ENCODE measurements at places on chromosomes 12 and 14.

DNA sequence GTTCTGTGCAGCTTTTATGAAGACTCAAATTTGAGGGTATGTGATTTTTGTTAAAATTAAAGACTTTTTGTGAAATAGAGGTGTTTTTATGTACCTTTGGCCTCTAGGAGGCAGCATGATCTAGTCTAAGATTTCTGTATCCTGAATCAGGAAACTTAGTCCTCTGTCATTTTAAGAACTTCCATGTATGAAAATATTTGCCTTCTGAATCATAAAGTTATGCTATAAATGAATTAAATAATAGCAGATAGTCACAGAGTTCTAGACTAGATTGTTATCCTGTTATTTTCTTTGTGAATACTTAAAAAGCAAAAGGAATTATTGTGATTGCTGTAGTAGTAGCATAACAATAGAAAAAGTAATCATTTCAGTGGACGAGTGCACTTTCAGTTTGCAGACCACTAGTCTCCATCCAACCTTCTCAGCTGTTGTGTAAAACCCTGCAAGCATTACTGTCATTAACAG is 56.3 kb downstream of the FGD4 start:
- DNase-seq: peak; percentile 45

- DNase-seq: no peak
These were observed 71.8 kb downstream of the DERA start for GRCh38 chr12:15982921-15983320.

GRCh38 chr12:68190301-68190700 is 30.8 kb upstream of the IFNG start:
- DNase-seq: no peak

- peak; percentile 67 for DNase-seq
These were observed 18.3 kb upstream of the PLEKHH1 start for GRCh38 chr14:67514650-67515385.

GRCh38 chr12:109448707-109449390 is 28.3 kb downstream of the KCTD10 start:
- no peak for DNase-seq

DNA sequence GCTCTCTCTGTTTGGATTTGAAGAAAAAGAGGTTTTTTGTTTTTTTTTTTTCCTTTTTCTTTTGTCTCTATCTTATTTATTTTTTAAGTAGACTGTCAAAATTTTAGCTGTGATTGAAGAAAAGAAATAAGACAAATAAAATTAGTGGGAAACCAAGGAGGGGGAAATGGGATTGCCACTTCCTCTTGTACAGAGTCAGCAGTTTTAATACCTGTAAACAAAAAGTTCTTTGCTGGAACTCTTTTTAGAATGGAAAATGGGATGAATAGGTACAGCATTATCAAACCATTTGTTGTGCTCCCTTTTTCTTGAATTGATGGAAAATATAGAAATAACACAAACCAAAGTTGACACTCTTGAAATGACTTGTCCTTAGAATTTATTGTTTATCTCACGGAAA is 680.7 kb downstream of the DIO2 start:
- no peak for DNase-seq

- no peak for DNase-seq
These were observed 309.9 kb downstream of the BCL11B start for GRCh38 chr14:98962118-98962517.

GRCh38 chr12:38456537-38457120 is 140.1 kb downstream of the ALG10B start:
- no peak for DNase-seq

DNA sequence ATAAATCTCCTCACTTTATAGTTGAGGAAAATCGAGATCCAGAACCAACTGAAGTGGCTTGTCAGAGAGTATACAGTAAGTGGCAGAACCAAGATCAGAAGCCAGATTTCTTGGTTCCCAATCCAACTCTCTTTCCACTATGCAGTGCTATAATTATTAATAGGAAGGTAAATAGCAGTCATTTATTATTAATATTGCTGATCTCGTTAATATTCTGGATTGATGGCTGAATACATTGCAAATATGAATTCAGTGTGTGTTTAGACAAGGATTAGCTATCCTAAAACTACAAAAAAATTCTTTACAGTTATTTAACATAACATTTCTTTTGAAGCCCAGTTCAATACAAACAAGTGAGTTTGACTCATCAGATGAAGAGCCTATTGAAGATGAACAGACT is 2.8 kb downstream of the CDKN3 start:
- no peak for DNase-seq

GRCh38 chr14:55572578-55572977 is 7.4 kb upstream of the KTN1 start:
- DNase-seq: no peak

DNA sequence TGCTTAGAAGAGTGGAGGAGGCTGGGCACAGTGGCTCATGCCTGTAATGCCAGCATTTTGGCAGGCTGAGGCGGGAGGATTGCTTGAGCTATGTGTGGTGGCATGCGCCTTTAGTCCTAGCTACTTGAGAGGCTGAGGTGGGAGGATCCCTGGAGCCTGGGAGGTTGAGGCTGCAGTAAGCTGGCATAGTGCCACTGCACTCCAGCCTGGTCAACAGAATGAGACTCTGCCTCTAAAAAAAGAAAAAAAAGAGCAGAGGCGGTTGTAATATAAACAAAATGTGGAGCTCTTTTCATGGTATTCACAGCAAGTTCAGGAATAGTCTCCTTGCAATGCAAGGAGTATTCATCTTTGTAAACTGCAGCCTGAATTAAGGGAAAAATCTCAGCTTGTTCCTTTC is 27.2 kb downstream of the ARID2 start:
- no peak for DNase-seq

- no peak for DNase-seq
These were observed 405.9 kb downstream of the TMTC2 start for GRCh38 chr12:83092606-83093005.

DNA sequence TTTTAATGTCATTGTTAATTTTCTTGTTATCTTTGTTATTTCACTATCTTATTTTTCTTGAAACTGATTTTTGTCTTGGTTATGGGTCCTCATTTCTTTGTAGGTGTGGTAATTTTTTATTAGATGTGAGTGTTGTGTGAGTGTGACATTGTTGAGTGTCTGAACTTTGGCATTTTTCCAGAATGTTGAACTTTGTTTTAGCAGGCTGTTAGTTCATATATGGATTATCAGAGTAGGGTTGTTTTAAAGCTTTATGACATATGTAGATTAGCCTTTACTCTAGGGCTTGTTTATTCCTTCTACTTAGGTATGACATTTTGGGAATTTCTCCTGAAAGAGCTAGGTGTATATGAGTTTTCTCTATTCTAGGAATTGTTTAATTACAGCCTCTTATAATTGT is 103.9 kb downstream of the ARID2 start:
- no peak for DNase-seq

- DNase-seq: no peak
These were observed 54.9 kb downstream of the DCAF5 start for GRCh38 chr14:69097974-69098373.

DNA sequence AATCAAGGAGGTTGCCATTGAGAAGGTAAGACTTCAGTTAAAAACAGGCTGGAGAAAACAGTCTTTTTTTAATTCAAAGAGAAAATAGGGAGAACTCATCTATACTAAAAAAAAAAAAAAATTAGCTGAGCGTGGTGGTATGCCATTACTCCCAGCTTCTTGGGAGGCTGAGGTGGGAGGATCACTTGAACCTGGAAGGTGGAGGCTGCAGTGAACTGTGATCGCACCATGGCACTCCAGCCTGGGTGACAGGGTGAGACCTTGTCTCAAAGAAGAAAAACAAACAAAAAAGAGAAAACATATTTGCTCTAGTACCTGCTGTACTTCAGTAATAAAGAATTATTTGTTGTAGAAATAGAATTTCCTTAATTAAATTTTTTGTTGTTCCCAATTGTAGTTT is 68.6 kb downstream of the DNAH10 start:
- DNase-seq: no peak

DNA sequence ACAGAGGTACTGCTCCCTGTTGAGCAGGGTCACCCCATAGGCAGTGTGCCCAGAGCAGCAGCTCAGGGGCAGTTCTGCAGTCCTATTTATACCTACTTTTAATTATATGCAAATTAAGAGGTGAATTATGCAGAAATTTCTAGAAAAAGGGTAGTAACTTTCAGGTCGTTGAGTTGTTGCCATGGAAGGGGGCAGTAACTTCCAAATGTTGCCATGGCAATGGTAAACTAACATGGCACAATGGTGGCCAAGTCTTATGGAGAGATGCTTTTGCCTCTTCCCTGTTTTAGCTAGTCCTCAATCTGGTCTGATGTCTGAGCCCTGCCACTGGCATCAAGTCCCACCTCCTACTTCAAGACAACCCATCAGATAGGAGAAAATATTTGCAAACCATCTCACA is 30.4 kb upstream of the P2RX7 start:
- no peak for DNase-seq

- no peak for DNase-seq
These were observed 89.7 kb downstream of the GLT1D1 start for GRCh38 chr12:128942960-128943477.

DNA sequence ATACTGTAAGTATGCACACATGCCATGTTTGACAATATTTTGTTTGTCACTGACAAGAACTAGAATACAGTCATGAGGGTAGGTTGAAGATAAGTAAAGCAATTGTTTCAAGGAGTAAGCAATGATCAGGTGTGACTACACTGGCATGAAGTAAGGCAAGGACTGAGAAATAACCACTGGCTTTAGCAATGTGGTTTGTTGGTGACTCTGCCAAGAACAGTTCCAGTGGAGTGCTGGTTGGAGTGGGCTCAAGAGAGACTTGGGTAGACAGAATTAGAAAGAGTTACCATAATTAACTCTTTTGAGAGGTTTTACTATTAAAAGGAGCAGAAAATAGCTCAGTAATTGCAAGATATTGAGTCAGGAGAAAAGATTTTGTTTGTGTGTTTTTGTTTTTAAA is 129.6 kb downstream of the GTF2A1 start:
- no peak for DNase-seq

- DNase-seq: no peak
These were observed 142.3 kb upstream of the TMCC3 start for GRCh38 chr12:94792693-94793092.

GRCh38 chr12:115859231-115859630 is 418.3 kb downstream of the MED13L start:
- no peak for DNase-seq

GRCh38 chr12:94516985-94517384 is 57.3 kb upstream of the CEP83 start:
- no peak for DNase-seq

GRCh38 chr12:45268672-45269411 is 52.9 kb downstream of the ANO6 start:
- DNase-seq: peak; percentile 49

- peak; percentile 84 for DNase-seq
These were observed 35.1 kb downstream of the TMBIM6 start for GRCh38 chr12:49776413-49776812.

GRCh38 chr14:21203470-21204166 is 47.8 kb upstream of the OR5AU1 start:
- DNase-seq: no peak

- no peak for DNase-seq
These were observed 1157.7 kb downstream of the BCL11B start for GRCh38 chr14:98114122-98114895.

- no peak for DNase-seq
These were observed 95.2 kb downstream of the FAR2 start for GRCh38 chr12:29244159-29244765.

- peak; percentile 89 for DNase-seq
These were observed 54.3 kb downstream of the GALNT9 start for GRCh38 chr12:132275110-132275531.

DNA sequence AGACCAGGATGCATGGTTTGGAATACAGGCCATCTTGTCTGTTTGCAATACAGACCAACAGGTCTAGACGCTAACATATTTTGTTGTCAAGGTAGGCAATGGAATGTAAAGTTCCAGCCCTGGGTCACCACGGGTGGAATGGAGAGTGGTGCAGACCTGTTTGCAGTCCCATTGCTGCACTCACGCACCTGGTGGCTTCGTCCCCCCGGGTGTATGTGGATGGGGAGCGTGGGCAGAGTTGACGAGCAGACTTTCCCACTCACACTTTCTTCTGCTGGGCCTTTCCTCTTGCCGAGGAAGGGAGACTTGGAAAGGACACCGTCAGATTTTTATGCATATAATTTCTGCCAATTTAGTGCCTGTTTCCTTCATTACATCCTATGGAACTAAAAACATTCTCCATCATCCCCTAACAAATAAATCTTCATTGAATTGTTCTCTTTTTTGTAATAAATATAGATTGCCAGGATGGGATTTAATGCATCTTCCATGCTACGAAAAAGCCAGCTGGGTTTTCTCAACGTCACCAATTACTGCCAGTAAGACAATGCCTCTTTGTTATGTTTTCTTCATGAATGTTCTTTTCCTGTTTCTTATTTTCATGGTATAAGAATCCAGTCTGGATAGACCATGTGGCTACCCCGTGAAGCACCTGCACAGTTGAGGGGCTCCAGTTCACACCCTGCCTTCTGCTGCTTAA is 15.2 kb downstream of the DCAF4 start:
- DNase-seq: no peak

DNA sequence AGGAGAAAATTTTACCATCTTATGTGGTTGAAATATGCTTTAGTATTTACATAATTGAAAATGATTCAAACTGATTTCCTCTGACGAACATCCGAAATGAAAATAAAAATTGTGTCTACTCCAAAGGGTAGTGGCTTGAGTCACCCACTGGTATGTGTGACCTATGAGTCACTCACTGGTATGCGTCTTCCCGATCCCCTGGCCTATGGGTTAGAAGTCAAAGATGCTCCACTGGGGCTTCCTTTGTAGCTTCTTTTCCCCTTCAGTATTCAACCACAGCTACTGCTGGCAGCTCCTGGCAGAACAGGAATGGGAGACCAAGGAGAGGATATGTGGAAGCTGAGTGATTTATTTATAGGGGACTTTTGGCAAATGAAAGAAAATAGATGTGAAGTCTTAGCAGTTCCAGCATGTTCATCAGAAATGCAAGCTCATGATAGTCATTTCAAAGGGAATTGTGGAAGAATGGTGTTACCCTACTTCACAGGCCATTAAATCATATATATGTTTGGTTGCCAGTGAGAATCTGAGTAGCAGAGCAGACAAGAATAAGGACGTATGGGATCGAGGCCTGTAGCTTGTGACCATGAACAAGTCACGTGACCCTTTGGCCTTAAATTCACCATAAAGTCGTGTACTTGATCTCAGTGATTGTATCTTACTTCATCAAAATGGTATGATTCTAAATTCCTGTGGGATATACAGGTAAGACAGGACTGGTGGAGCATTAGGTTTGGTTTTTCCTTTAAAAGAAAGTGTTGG is 108.3 kb downstream of the CRADD start:
- DNase-seq: peak; percentile 41

DNA sequence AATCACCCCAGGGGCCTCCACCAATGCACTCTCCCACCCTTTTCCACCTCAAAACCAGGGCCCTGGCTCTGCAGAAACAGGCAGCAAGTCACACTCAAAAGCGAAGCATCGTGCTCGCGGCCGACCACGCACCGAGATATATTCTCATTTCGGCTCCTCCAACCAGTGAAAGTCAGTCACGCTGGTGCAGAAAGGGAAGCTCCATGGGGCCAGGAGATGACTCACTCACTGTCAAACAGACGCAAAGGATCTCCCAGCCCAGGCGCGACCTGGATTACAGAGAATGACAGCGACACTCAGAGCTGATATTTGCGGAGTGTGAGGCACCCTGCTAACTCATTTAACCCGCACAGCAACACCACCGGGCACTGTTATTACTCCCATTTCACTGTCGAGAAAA is 173.6 kb downstream of the CALM1 start:
- no peak for DNase-seq

GRCh38 chr14:58098507-58098906 is 53.5 kb downstream of the ARMH4 start:
- DNase-seq: peak; percentile 52

- peak; percentile 38 for DNase-seq
These were observed 12.2 kb upstream of the ITPR2 start for GRCh38 chr12:26845057-26845666.

Measured in iPS-NIHi11 (cell line).